Aorta (tissue), 5 donors: ENCODE measurements at places on chromosomes 2 and 18. TPM values are rescaled to one million over a fixed set of nuclear protein-coding genes. Genes with fewer than 3 reads are reported as not detected.

DNA sequence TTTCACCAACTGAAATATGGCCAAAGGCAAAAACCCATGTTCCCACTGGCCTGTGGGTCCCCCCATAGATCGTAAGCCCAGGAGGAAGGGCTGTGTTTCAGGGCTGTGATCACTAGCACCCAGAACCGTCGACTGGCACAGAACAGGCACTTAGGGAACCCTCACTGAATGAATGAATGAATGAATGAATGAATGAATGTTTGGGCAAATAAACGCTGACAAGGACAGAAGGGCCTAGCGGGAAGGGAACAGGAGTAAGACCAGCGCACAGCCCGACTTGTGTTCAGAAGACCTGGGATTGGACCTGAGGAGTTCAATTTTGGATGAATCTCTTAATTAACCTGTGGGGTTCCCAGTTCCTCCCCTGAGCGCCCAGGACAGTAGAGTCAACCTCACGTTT lies 76.2 kb downstream of the TPO start:
- no peaks in the 10 kb centered on the region for H3K27me3 ChIP-seq
- no peak for DNase-seq
- no peaks in the 10 kb centered on the region for H3K36me3 ChIP-seq
- H3K27ac ChIP-seq = no peak overlapping the region
- no peaks in the 10 kb centered on the region for H3K4me1 ChIP-seq

DNA sequence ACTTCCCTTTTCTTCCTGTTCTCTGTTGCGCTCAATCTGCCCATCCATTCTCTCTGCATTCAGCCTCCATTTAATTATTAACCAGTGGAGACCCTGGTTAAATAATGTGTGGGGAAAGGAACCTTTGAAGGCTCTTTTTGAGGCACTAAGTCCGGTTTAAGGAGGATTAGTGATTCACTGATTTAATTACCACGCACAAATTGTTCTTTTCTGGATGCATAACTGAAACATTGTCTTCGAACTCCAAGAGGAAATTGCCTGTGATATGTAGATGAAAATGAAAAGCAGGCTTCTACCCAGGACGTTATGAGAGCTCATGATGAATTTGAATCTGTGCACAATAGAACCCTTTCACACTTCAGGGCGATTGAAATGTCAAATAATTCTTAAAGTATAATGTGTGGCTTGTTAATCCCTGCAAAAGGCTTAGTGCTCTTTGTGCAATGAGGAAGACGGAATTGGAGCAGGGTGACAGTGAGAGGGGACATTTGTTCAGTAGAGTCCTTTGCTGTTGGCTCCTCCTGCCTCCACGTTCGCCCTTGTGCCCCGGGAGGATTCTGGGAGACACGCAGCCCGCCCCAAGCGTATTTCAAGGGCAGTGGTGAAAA lies 51.1 kb upstream of the ZNF236 start:
- DNase-seq = no peak
- H3K27ac ChIP-seq = no peak overlapping the region
- no peaks in the 10 kb centered on the region for H3K27me3 ChIP-seq
- no peak overlapping the region for H3K4me3 ChIP-seq

GRCh38 chr2:86412007-86412406 lies 29.2 kb upstream of the KDM3A start:
- DNase-seq = no peak
- H3K27me3 ChIP-seq = peaks cover 3% of the 10 kb centered on the region
- no peak overlapping the region for H3K4me3 ChIP-seq
- H3K27ac ChIP-seq = no peak overlapping the region

GRCh38 chr2:229922449-229923386 lies at the start of gene FBXO36:
FBXO36 (plus strand) TSS chr2:229922503; CDS start chr2:229922514, 11 bp downstream.
- H3K36me3 ChIP-seq = peaks cover under 1% of the 10 kb centered on the region
- peak within 1 kb of the TSS; percentile 92 for H3K27ac ChIP-seq
- H3K4me3 ChIP-seq = peak within 1 kb of the TSS; percentile 62
- H3K27me3 ChIP-seq = no peaks in the 10 kb centered on the region
- H3K4me1 ChIP-seq = no peaks in the 10 kb centered on the region

DNA sequence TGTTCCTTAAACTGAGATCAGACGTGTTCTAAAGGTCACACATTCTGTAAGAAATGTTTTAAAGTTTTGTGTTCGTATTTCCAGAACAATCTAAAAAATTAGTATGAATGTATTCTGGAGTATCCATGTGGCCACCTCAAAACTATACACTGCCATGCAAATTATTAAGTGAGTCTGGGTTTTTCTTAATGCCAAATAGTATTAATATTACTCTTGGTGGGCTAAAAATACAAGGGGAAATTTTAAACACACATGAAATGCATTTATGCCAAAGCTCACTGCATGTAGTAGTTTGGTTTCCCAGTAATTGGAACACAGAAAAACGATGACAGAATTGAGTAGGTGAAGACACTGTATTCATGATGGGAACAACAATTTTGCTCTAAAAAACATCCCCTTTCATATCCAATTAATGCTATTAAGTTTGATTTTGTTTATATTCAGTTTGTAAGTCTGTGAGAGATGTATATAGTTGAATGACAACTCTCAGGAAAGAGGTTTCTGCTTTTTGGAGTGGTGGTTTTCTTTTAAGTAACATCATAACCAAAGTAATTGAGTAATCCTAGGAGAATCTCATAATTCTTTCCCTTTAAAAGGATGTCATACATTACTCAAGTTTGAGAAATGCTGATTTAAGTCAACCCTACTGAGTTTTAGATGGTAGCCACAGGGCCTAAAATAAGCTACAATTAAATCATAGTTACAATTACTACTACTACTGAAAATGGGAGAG lies 75.7 kb upstream of the CDCA7 start:
- H3K36me3 ChIP-seq = no peaks in the 10 kb centered on the region
- no peak overlapping the region for H3K4me3 ChIP-seq
- no peaks in the 10 kb centered on the region for H3K27me3 ChIP-seq
- DNase-seq = no peak
- no peak overlapping the region for H3K27ac ChIP-seq

- H3K27ac ChIP-seq = no peak overlapping the region
- no peaks in the 10 kb centered on the region for H3K36me3 ChIP-seq
- DNase-seq = peak; percentile 63
- H3K4me3 ChIP-seq = no peak overlapping the region
- no peaks in the 10 kb centered on the region for H3K4me1 ChIP-seq
These were observed 207.5 kb downstream of the SPP2 start for GRCh38 chr2:234257859-234258561.

GRCh38 chr2:120026890-120027289 lies 14.0 kb downstream of the EPB41L5 start:
- H3K36me3 ChIP-seq = peaks cover 2% of the 10 kb centered on the region
- no peak for DNase-seq
- no peak overlapping the region for H3K27ac ChIP-seq
- H3K27me3 ChIP-seq = no peaks in the 10 kb centered on the region

GRCh38 chr2:234672498-234673150 lies 175.7 kb upstream of the ARL4C start:
- no peak overlapping the region for H3K27ac ChIP-seq
- H3K27me3 ChIP-seq = no peaks in the 10 kb centered on the region
- no peaks in the 10 kb centered on the region for H3K4me1 ChIP-seq
- no peak for DNase-seq
- H3K4me3 ChIP-seq = no peak overlapping the region

DNA sequence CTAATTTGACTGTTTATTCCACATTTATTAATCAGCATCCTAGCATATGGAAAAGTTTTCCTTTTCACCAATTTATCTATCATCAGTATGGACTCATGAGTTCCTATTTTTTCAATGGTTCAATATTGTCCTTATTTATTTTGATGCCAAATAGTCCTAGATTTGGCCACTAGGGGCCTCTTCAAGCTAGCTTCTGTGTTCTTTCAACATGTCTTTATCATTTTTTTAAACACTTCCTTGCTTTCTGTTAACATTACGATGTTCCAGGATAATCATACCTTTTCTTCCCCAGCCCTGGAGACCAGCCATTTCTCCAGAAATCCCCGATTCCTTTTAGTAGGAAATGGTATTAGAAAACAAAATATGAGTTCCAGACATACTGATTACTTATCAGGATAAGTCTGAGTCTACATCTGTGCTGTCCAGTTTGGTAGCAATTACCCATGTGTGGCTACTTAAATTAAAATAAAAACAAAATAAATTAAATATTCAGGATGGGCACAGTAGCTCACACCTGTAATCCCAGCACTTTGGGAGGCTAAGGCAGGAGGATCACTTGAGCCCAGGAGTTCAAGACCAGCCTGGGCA lies 70.6 kb downstream of the RPE start:
- H3K4me1 ChIP-seq = no peaks in the 10 kb centered on the region
- H3K36me3 ChIP-seq = peaks cover 3% of the 10 kb centered on the region
- H3K4me3 ChIP-seq = no peak overlapping the region
- H3K27ac ChIP-seq = no peak overlapping the region
- no peak for DNase-seq

GRCh38 chr2:172216477-172216876 lies 113.8 kb upstream of the DLX2 start:
- H3K27me3 ChIP-seq = peaks cover 3% of the 10 kb centered on the region
- no peak overlapping the region for H3K4me3 ChIP-seq
- no peaks in the 10 kb centered on the region for H3K36me3 ChIP-seq
- no peak for DNase-seq

DNA sequence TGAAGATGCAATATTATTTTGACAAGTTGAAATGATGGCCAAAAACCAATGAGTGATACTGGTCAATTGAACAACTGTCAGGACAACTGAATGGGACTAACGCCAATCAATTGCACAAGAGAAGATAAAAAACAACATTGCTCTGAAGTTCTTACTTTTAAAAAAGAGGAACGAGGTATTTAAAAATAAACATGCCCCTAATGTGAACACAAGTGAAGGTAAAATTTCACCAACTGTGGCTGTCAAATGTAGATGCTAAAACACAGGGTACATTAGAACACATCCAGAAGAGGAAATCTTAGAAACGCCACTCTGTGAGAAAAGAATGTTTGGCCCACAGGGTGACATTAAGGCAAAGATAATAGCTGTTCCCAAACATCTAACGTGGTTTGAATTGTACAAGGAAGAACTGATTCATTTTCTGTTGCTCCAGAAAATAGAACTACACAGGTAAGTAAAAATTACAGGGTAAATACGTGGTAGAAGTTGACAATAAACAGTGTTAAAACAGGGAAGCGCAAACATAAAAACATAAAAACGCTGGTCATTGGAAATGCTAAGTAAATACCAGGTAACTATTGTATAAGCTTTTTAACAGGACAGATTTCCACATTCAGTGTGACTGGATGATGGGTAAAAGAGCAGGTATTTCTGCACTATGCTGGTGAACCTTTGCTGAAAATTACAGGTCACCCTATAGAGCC lies 20.3 kb downstream of the LONRF2 start:
- no peaks in the 10 kb centered on the region for H3K27me3 ChIP-seq
- no peak for DNase-seq
- no peak overlapping the region for H3K27ac ChIP-seq
- H3K36me3 ChIP-seq = peaks cover 4% of the 10 kb centered on the region
- H3K4me3 ChIP-seq = no peak overlapping the region

GRCh38 chr2:126803434-126803775 lies 95.3 kb upstream of the TEX51 start:
- H3K27ac ChIP-seq = no peak overlapping the region
- H3K4me3 ChIP-seq = no peak overlapping the region
- DNase-seq = no peak
- no peaks in the 10 kb centered on the region for H3K27me3 ChIP-seq
- no peaks in the 10 kb centered on the region for H3K4me1 ChIP-seq
- no peaks in the 10 kb centered on the region for H3K36me3 ChIP-seq

DNA sequence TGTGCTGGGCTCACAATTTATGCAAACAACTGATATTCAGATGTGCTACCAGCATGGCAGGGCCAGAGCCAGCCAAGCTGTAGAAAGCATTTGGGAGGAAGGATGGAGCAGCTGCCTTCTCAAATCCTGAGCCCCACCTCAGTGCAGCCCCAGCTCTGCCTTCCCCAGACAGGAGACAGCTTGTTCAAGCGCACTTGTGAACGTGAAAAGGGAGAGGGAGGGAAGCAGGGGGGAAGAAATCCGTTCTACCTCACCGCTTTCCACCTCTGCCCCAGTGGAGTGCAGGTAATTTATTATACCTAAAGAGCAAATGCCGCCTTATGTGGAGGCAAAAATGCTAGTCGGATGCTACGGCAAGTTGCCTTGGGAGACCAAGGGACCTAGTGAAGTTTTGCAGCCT lies 66.0 kb upstream of the SLC14A2 start:
- H3K27ac ChIP-seq = no peak overlapping the region
- DNase-seq = no peak
- H3K36me3 ChIP-seq = no peaks in the 10 kb centered on the region

DNA sequence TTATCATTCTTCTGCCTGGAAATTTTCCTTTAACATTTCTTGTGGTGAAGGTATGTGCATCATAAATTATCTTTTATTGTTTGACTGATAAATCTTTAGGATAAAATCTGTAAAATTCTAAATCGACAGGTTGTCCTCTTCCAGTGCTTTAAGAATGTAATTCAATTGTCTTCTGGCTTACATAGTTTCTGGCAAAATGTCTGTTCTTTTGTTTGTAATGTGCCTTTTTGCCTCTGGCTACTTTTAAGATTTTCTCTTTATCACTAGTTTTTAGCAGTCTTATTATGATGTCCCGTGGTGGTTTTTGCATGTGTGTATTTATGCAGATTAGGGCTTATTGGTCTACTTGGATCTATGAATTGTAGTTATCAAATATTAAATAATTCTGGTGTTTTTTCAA lies 203.6 kb upstream of the COPS8 start:
- H3K4me3 ChIP-seq = no peak overlapping the region
- no peaks in the 10 kb centered on the region for H3K36me3 ChIP-seq
- no peaks in the 10 kb centered on the region for H3K27me3 ChIP-seq
- DNase-seq = no peak
- H3K27ac ChIP-seq = no peak overlapping the region
- no peaks in the 10 kb centered on the region for H3K4me1 ChIP-seq

DNA sequence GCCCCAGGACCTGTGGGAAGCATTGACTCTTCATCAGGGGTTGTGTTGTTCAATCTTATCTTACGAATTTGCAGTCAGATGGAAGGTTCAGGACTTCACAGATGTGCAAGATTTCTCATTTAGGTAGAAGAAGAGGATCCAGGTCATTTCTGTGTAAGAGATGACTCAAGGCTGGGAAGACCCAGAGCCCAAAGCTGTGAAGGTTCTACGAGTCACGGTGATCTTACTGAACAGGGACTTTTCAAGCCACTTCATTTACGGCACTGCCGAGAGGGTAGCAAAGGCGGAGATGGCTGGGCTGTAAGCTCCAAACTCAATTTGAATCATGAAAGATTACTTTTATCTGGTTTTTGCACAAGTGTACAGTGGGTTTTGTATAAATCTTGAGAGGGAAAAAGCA lies 228.0 kb upstream of the MEX3C start:
- H3K27me3 ChIP-seq = no peaks in the 10 kb centered on the region
- no peak overlapping the region for H3K4me3 ChIP-seq
- DNase-seq = no peak
- H3K36me3 ChIP-seq = no peaks in the 10 kb centered on the region

Gene LRRC30
- total RNA-seq = not detected

Gene UGT1A3
- not detected for total RNA-seq

Gene GALNT13
- total RNA-seq = 0.78 TPM

Gene CPO
- total RNA-seq = 0.58 TPM

Gene IL36G
- not detected for total RNA-seq

Gene EDAR
- total RNA-seq = not detected

Gene TUBA4A
- total RNA-seq = 44.3 TPM

Gene CCDC141
- total RNA-seq = 28.3 TPM

Gene LOXHD1
- 0.16 TPM for total RNA-seq

Gene ROCK1
- 98.9 TPM for total RNA-seq
